Left hindlimb (tissue), 1 donor: ENCODE measurements at places on chromosomes 3 and 15.
A peak's percentile ranks its signal among the peaks of the same experiment; 100 is the strongest.

DNA sequence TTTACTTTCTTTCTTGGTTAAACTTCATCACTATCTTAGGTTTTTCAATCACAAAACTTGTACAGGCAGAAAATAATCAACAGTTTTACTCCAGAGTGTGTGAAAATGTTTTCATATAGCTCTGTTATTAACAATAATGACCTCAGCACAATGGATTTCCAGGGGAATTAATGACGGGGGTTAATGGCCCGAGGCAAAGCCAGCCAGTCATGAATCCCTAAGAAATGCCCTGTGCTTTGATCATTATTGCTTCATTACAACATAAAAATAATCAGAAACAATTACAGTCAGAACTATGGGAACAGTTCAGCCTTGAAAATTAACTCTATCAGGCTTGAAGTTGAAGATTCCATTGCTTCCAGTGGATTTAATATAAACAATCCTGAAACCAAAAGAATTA is 875.4 kb downstream of the ROBO2 start:
- DNase-seq: no peak

DNA sequence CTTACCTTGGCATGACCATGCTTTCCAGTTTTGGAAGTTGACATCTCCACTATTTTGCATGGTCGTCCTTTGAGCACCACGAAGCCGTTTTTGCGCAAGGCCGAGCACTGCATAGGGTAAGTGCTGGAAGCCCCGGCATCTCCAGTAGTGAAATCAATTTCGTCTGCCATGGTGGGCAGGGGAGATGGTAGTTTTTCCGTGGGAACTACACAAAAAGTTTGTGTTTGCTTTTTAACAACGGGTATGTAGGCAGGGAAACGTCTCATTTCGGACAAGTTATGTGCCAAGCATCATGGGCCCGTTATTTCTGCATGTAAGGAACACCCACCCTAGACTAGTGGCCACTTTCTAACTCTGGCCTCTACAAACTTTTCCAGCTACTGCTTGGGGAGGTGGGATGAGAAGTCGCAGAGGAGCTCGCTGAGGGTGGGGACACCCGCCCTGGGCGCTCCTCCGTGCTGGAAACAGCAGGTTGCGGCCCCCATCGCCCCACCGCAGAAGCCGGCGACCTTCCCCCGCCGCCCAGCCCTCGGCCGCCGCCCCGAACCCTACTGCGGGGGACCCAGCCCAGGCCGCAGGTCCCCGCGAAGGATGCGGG is 701 bp downstream of the EIF5A2 start:
- DNase-seq: peak; percentile 36

GRCh38 chr3:139519998-139520737 is 19.4 kb downstream of the RBP1 start:
- DNase-seq: no peak

- no peak for DNase-seq
Observed at GRCh38 chr3:127265581-127265981, 22.3 kb downstream of the PRR20G start.

DNA sequence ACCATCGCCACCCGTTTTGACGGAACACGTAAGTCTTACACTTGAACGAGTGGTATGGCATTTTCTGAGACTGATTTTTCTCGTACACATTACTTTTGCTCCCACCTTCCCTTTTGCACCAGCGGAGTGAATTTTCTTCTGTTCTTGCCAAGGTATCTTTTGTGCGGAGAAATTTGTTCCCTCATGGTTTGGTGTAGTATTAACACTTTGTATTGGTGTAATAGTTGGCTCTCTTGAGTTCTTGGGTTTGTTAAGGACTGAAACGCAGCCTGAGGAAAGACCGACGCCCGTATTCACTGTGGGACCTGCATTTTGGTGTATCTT is 420 bp downstream of the KCNH8 start:
- no peak for DNase-seq

DNA sequence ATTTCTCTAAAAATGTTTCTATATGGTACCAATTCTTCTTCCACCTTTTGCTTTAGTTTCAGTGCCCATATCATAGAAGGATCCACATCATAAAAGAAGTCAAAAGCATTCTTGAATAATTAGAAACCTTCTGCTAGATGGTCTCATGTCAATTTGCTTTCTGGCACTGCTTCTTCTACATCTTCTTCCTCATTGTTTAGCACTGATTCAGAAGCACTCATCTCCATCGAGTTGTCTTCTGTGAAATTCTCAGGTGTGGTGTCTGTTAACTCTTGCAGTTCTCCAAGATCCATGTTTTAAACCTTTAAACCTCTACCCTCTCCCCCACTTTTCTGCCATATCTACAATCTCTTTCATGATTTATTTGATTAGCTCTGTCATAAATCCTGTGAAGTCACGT is 154.8 kb downstream of the WDR76 start:
- no peak for DNase-seq
